ENCODE measurements at places on chromosomes 4 and X.

GRCh38 chr4:80012291-80012690 is 60.7 kb downstream of the ANTXR2 start:
- no peak for DNase-seq

DNA sequence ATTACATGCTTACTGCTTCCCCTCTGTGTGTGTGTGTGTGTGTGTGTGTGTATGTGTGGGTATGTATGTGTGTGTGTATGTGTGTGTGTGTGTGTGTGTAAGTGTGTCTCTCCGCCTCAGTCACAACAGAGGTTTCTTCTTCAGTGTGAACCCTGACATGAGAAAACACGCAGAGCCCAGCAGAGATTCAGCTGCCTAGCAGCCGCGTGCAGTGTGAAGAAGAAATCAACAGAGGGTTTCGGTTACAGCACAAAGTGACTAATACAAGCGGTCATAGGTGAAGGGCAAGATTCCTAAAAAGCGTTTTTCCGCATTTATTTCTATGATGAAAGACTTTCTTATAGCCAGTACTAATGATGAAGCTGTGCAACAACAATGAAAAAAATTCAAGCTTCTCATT is 55.3 kb upstream of the ZFP42 start:
- DNase-seq: no peak

GRCh38 chr4:88807499-88807898 is 109.9 kb upstream of the NAP1L5 start:
- DNase-seq: no peak

DNA sequence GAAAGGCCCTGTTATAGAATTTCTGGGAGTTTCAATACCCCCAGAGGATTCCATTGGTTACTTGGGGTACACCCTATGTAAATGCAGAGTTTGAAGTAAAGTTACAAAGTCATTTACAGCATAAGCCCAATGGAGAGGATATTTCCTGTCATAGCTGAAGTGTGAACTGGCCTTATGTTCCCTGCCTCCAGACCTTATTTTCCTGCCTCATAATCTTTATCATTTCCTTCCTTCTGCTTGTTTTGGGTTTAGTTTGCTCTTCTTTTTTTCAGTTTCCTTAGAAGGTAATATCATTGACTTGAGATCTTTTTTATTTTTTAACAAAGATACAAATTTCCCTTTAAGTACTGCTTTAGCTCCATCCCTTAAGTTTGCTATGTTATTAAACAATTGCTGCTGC is 85.4 kb downstream of the PPEF1 start:
- DNase-seq: no peak

DNA sequence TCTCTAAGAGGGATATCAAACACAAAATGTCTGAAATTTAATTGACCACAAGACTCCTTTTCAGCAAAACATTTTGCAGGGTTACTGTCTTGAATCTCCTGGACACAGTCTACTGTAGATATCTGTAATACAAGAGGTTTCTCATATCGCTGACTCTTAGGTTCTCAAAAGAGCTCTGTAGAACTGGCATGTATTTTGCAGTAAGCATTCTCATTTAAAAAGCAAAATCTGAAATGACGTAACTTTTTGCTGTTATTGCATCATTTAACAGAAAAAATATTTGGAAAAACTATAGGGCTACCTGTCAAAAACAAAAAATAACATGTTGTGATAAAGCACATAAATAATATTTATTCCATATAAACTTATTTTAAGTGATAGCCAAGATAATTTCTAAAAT is 114.2 kb downstream of the CDS1 start:
- no peak for DNase-seq

GRCh38 chrX:74458736-74459135 is 37.4 kb downstream of the SLC16A2 start:
- DNase-seq: no peak

DNA sequence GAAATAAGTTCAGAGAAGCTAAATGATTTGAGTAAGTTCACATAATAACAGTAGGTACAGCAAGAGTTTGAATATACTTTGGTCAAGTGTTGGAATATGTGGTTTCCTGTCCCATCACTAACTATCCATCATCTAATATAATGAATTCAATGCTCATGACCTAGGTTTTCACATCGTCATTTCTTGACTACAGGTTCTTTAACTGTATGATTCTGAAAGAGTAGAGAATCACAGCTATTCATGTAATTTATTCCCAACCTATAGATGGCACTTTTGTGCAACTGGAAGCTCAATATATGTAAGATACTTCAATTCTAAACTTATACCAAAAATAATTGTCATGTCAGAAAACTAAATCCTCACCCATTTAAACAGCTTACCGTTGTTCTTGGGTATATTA is 53.1 kb downstream of the TIGD2 start:
- DNase-seq: no peak

DNA sequence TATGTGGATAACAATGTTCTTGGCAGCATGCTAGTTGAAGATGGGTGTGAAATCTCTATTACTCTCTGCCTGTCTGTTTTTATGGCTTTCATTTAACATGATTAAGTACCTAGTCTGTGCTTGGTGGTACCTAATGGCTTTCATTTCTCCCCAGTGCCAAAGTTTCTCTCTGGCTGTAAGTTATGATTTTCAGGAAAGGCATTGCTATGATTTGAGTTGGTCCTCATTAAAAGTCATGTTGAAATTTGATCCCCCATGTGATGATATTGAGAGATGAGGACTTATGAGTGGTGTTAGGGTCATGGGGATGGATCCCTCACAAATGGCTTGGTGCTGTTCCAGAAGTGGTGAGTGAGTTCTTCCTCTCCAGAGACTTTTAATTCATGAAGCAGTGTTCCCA is 162.4 kb upstream of the IL15 start:
- no peak for DNase-seq

GRCh38 chrX:72304877-72305276 is 837 bp downstream of the CITED1 start:
- DNase-seq: no peak

DNA sequence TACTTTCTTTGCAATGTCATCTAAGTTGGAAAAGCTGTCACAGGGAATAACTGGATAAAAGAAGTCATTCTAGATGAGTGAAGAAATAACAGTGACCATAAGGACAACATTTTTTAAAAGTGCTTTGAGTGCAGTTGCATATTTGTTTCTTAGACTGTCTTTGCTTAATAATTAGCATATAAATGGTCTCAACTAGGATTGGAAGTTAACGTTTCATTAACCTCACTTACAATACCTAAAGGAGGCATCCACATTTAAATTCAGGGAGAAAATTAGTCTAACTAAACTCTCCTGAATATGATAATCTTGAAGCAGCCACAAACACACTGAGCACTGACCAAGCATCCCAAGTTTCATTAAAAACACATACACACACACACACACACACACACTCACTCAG is 780.7 kb downstream of the PCDH18 start:
- DNase-seq: no peak

DNA sequence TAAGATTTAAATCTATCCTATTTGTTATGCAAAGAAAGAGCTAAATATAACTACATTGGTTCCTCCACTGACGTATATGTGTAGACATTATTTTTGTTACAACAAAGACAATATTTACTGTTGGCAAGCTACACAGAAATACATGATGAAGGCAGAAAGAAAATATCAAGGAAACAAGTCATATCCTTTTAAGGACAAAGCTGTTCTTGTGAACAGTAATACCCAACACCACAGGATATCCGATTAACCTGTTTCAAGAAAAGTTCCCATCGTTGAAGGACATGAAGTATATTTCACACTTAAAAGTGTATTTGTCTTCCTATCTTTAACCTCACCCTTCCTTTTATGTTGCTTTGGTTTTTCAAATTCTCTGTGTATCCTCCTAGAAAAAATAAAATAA is 235.8 kb upstream of the AADAT start:
- DNase-seq: no peak

DNA sequence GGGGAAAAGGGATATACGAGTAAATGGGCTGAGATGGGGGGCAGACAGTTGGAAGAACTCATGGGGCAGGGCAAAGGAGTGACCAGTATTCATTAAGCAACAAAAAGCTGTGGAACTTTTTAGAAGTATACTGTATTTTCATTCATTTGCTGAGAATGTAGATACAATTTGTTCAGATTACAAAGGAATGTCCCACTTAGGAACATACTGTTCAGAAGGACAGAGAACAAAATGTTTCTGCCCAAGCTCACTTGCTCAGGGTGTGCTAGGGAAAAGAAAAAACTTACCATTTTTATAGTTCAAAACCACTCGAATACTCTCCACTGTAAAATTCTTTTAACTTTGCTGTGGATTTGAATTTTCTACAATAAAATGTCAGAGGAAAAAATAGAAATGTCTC is 135.2 kb upstream of the AFF2 start:
- DNase-seq: no peak

GRCh38 chr4:168618577-168619265 is 121.9 kb downstream of the PALLD start:
- DNase-seq: no peak

GRCh38 chr4:168057412-168057811 is 34.9 kb upstream of the ANXA10 start:
- no peak for DNase-seq

GRCh38 chr4:72857787-72858186 is 211.7 kb downstream of the COX18 start:
- no peak for DNase-seq

- no peak for DNase-seq
These were observed 45.3 kb downstream of the MMRN1 start for GRCh38 chr4:89939994-89940393.

- DNase-seq: no peak
These were observed 10.0 kb upstream of the OPHN1 start for GRCh38 chrX:68443155-68443868.

GRCh38 chrX:154378059-154378798 is 866 bp upstream of the EMD start:
- DNase-seq: no peak

DNA sequence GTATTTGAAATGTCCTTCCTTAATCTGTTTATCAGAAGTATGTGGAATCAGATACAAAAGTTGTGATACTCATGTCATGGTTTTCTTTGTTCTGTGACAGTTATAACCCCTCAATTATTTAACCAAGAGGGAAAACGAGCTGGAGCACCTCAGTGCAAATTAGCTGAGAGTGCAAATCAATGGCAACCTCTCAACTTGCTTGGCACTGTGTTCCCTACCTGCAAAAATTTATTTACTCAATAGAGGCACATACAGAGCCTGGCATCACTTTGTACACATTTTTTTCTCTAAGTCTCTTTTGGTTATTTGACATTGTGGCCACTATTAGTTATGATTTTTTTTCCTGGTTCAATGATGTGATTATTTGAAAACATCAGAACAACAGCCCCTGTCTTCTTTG is 186.2 kb downstream of the STIM2 start:
- DNase-seq: no peak

GRCh38 chr4:12852338-12853307 is 631.5 kb downstream of the RAB28 start:
- DNase-seq: no peak

GRCh38 chr4:40681600-40681999 is 51.9 kb upstream of the RBM47 start:
- DNase-seq: no peak

DNA sequence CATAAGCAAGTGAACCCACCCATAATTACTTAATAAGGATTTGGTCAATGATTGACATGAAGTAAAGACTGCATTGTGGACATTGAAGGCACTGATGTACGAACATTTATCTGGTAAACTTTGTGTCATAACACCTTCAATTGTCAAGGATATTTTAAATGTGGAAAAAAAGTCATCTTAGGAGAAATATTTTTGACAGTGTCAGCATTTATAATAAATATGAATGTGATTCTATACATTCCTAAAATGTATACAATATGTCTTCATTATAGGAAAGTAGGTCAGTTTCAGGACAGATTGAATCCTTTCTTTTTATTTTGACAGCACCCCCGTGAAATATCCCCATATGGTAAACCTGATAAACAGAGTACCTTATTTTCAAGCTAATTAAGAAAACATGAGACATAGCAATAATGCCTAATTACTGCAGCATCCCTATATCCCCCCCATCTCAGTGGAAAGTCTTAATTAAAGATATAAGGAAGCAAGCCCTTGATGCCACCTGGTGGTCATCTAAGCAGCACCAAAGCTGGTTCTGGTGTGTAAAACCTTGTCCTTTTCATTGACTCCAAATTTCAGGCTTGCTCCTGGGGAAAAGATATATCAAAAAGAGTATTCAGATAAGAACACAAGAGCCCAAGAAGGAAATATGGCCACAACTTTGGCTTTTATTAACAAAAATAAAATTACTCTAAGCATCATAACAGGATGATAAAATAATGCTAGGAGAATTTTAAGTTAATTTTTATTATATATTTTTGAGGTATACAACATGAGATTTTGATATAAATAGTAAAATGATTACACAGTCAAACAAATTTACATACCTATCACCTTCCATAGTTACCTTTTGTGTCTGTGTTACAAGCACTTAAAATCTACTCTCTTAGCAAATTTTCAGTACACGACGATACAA is 379.7 kb downstream of the TLL1 start:
- DNase-seq: no peak

- no peak for DNase-seq
These were observed 327.7 kb downstream of the DKK2 start for GRCh38 chr4:106708464-106708816.

- no peak for DNase-seq
These were observed 16.0 kb upstream of the RBM3 start for GRCh38 chrX:48558271-48558670.

- no peak for DNase-seq
These were observed 7.6 kb upstream of the XPNPEP2 start for GRCh38 chrX:129731228-129731627.

- DNase-seq: no peak
These were observed 387.5 kb upstream of the GRID2 start for GRCh38 chr4:91916219-91916618.

DNA sequence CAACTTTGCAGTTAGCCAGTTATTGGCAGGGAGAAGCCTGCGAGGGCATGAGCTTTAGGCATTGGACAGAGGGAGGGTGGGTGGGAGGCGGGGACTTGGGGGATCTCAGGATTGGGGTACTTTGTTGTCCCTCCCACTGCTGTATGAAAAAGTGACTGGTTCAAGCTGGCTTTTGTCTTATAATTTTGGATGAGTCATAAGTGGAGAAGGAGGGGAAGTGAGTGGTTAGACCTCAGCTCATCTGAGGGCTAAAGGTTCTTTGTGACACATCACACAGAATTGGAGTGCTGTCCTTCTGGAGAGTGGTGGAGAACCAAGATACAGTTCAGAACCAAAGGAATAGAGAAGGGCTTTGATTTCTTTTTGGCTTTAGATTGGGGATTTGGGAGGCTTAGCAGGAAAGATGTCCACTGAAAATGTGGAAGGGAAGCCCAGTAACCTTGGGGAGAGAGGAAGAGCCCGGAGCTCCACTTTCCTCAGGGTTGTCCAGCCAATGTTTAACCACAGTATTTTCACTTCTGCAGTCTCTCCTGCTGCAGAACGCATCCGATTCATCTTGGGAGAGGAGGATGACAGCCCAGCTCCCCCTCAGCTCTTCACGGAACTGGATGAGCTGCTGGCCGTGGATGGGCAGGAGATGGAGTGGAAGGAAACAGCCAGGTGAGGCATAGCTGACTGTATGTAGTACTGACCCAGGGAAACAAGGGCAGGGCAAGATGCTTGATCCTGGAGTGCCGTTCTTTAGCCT is at the start of gene SLC4A4:
Gene SLC4A4, plus strand, starts transcription at position 175 of the 748 bp plus-strand sequence.
- DNase-seq: no peak

DNA sequence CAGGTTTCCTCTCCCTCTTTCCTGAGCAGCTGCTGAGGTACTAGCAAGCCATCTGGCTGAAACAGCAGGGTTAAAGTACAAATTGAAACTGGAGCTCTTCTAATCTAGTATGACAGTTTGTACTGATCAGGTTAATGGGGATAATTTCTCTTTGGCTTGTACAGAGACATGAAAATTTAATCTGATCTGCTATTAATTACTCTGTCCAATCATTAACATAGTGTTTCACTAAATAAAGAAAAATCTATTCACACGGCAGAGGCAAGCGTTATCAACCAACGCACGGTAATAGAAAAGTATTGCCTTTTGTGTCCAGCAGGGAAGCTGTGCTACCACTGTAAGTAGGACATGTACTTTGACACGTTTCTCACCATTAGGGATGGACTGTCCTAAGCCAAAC is 71.1 kb downstream of the IGSF1 start:
- no peak for DNase-seq
